ENCODE measurements at places on chromosomes 13 and 19.
A peak's percentile ranks its signal among the peaks of the same experiment; 100 is the strongest.

DNA sequence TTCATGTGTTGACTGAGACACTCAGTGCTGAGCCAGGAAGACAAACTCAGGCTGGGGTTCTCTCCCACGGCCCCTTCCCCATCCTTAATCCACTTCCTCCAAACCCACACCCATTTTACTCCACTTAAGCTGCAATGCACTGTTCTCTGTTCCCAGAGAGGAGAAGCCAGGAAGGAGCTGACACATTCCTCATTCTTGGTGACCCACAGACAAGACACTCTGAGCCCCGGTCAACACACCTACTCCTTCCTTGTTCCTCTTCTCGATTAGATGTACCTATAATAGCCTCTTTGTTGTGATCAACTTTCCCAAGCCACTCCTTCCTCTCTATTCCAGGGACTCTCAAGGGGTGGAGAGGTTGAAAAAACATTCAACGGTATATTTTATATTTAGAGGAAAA, 47.1 kb downstream of the INSR start:
- DNase-seq, result no peak

DNA sequence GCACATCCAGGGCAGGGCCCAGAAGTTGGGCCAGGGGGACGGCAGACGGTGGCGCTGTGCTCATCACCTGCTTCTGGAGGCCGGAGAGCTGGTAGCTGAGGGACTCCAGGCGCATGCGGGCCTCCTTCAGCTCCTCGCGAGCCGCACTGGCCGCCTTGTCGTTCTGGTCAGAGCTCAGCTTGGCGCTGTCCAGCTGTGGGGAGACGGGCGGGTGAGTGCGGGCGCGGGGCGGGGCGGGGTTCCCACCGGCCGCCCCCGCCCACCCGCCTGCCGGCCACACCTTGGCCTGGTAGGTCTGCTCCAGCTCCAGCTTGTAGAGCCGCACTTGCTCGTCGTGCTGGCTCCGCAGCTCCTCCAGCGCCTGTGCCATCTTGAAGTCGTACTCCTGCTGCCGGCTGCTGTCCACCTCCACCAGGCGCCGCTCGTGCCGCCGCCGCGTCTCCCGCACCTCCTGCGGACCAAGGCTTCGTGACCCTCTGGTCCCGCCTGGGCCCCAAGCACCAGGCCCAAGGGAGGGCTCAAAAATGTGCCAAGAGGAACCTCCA, 7.4 kb upstream of the TIMM13 start:
- DNase-seq, result no peak

DNA sequence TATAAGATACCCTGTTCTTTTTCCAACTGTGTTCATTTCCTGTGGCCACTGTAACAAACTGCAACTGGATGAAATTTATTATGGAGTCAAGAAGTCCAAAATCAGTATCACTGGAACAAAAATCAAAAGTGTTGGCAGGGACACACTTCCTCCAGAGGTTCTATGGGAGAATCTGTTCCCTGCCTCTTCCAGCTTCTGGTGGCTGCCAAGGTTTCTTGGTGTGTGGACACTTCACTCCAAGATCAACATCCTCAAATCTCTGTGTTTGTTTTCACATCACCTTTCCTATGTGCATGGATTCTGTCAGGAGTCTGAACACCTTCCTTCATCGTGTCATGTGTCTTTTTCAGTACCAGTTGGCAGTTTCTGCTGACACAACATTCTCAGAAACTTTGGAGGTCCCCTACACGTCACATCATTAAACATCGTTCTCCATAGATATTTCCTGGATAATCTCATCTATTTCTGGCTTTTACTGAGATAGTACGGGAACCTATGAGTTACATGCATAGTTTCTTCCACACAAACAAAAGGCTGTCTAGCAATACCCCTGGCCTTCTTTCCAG, 15.2 kb upstream of the EFNB2 start:
- no peak for DNase-seq

DNA sequence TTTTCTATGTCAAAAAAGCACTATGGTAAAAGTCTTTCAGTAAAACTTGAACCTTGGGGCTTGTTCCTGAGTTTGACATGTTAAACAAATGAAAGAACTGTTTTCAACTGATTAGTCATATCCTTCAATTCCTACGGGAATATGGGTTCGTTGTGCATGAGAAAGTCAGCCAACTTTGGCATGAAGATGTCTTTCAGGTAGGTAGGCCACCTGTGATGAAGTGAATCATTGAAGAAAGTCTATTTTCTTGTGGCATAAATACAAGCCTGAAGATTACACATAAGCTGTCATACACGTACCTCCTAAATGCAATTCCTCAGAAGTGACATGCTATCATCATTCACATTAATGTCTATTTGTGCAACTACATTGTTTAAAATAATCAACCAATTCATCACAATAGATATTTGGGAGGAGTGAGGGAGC, 513.0 kb downstream of the IRS2 start:
- DNase-seq, result peak; percentile 61

DNA sequence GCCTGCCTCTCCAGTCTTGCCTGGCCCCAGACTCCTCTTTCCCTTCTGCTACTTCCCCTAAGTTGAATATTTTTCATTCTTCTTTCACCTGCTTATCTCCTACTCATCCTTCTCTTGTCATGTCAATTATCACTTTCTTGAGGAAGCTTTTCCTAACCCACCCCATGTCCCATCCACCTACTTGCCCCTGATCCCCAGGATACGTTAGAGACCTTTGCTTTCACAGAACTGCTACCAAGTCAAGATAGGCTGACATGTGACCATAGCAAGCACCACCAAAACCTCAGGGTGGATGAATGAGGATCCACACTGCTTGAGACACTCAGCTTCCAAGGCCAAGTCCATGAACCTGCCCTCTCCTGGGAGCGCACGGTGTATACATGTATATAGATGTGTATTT, 131.5 kb downstream of the DNAJC15 start:
- no peak for DNase-seq

GRCh38 chr13:52827839-52828238, 20.6 kb downstream of the PCDH8 start:
- DNase-seq, result no peak

- DNase-seq, result no peak
Observed at GRCh38 chr19:39304701-39305571, 8.7 kb downstream of the IFNL1 start.

GRCh38 chr13:106594980-106595379, 27.0 kb upstream of the ARGLU1 start:
- DNase-seq, result no peak

- DNase-seq, result peak; percentile 72
Observed at GRCh38 chr13:93559718-93560117, 333.1 kb downstream of the GPC6 start.

GRCh38 chr13:20461860-20462532, 63.7 kb downstream of the CRYL1 start:
- no peak for DNase-seq

DNA sequence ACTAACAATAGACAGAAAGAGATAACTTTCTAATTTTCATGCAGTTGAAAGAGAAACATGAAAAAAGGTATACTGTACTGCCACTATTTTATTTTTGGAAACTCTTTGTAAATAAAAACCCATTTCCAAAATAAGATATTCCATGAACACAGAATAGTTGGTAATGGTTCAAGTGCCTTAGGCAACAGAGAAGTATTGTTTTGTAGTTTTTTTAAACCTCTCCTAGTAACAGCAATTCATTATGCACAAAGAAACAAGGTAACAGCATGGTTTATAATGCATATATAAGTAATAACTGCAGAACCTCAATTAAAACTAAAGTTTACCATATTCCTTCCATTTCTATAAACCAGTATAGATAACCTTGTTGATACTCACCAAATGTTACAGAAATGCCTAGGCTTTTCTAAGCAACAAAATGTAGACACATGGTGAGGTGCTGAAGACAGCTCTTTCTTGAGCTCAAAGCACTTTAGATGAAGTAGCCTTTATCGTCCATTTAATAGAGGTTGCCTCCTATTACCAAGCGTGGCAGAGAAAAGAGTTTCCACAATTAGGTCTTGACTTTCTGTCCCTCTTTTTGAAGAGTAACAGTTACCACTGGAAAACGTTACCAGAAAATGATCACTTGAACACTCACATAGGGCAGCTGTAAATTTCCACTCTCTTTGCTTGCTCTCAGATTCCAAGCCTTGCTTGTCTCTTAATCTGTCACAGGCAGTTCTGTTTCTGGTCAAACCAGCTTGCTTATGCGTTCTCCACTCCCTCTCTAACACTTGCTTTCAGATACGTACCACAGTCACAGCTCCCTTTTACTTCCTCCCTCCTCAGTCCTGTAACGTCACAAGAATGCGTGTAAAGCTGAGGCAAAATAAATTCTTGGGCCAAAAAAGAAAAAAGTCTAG, 42.9 kb downstream of the CAB39L start:
- peak; percentile 40 for DNase-seq

GRCh38 chr13:57969951-57970350, 338.4 kb downstream of the PCDH17 start:
- no peak for DNase-seq

DNA sequence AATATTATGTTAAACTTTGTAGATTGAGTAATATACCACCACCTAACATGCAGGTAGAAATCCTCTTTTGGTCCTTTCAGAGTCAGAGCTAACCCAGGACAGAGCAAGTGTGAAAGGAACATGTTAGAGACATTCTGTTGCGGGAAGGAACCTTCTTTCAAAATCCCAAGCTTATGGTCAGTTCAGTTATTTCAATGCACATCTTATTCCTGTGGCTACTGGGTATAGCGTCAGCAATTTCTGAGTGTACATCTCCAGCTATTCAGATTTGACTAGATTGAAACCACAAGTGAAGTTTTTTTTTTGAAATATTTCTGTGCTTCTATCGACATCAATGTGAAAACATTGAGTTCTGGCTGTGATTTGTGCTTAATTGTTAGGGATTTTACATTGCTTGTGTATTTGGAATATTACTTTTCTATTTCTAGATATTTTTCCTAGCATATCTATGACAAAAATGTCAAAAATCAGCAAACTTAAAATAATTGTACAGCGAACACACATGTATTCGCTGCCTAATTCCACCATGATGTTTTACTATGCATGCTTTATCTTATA, 165.3 kb downstream of the LMO7 start:
- DNase-seq, result no peak

DNA sequence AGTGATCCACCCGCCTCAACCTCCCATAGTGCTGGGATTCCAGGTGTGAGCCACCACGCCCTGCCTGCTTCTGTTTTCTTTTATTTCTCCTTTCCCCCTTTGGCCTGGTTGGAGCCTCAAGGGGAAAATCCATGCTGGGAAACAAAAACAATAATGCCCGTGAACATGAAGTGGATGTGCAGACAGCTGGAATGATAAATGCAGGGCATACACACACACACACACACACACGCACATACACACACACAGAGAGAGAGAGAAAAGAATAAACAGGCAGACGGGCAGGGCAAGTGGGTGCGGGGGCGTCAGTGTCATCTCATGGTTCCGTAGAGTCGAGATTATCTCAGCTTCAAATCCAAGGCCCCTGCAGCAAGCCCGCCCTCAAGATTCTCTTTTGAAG, 4.4 kb upstream of the PLEKHF1 start:
- peak; percentile 25 for DNase-seq

GRCh38 chr13:26604784-26605545, 47.5 kb downstream of the WASF3 start:
- DNase-seq, result no peak

DNA sequence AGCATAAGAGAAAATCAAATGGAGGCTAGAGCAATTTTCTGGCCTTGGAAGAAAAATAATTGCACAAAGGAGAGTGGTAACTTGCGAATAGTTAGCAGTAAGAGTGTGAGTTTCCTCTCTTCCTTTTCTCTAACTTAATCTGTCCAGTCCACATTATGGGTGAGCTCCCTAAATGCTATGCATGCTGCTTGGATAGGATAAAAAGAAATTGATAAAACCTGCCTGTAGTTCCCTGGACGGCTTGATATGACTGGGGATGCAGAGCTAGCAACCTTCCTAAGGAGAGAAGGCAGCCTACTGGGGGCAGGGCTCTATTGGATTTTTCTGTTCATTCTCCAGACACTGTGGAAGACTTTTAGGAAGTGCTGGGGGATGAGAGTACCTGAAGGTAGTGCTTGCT, 311.3 kb downstream of the LMO7 start:
- no peak for DNase-seq

DNA sequence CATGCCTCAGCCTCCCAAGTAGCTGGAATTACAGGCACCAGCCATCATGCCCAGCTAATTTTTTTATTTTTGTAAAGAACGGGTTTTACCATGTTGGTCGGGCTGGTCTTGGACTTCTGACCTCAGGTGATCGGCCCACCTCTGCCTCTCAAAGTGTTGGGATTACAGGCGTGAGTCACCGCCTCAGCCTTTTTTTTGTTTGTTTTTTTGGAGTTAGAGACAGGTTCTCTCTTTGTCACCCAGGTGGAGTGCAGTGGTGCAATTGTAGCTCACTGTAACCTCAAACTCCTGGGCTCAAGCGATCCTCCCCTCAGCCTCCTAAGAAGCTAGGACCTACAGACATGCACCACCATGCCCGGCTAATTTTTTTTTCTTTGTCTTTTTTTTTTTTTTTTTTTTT, 15.6 kb upstream of the NOTCH3 start:
- DNase-seq, result no peak

DNA sequence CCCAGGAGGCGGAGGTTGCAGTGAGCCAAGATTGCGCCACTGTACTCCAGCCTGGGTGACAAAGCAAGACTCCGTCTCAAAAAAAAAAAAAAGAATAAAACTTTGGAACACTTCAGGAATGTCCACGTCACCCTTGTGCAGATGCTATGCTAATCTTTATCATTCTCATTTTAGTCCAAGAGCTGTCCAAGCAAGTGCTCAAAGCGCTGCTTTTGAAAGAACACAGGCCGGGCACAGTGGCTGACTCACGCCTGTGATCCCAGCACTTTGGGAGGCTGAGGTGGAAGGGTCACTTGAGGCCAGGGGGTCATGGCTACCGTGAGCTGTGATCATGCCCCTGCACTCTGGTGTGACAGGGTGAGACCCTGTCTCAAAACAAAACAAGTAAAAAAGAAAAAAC, 11.1 kb upstream of the UQCR11 start:
- no peak for DNase-seq

DNA sequence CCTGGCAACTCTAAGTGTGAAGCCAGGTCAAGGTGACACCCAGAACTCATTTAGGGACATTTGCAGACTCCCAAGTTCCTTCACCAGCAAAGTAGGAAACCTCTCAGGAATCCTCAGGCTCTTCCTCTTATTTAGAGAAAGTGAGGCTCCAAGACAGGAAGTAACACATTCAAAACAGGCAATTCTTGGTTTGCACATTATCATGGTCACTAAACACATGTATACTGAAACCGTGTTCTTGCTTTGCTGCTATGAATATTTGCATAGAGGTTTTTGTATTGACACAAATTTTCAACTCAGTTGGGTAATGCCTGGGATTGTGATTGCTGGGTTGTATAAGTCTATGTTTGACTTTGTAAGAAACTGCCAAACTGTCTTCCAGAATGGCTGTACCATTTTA, 13.2 kb upstream of the URI1 start:
- no peak for DNase-seq

Measured in GM23248 (cell line).